ENCODE measurements at places on chromosomes 3 and 15.

DNA sequence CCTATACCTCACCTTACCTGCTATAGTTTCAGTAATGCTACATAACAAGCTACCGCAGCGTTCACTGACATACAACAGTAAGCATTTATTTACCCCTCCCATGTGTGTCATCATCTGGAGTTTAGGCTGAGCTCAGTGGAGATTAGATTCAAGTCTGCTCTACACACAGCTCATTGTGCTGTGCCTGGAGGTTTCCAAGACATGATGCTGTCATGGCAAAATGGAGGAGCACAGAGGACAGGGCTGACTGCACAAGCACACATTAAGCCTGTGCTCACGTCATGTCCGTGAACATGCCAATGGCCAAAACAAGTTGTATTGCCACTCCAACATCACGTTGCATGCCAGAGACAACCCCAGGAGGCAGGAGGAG lies 333.8 kb upstream of the TRIM42 start:
- DNase-seq, result no peak

DNA sequence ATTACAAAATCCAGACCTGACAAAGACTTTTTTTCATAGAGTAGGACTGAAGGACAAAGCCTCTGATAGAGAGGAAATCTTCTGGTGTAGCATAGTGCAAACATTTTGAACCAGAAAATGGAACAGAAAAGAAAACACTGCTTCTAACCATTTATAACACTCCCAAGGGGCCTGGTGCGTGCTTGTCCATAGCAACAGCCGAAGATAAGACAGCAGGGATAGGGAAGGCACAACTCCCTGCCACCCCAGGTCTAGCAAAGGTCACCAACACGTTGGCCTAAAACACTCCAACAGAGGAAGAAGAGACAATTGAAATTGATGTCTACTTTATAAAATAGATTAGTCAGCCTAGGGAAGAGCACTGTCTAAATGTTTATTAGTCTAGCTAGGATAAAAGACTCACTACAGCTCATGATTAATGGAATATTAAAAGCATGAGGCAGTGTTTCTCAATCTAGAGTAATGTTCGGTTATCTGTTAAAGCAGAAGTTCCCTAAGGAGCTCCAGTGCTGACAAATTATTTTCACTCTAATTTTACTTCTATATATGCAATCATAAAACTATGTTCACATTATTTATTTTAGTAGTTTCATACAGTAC lies 145.2 kb downstream of the P3H2 start:
- DNase-seq, result no peak

GRCh38 chr3:110198717-110199587 lies 861.6 kb upstream of the DPPA4 start:
- DNase-seq, result no peak

DNA sequence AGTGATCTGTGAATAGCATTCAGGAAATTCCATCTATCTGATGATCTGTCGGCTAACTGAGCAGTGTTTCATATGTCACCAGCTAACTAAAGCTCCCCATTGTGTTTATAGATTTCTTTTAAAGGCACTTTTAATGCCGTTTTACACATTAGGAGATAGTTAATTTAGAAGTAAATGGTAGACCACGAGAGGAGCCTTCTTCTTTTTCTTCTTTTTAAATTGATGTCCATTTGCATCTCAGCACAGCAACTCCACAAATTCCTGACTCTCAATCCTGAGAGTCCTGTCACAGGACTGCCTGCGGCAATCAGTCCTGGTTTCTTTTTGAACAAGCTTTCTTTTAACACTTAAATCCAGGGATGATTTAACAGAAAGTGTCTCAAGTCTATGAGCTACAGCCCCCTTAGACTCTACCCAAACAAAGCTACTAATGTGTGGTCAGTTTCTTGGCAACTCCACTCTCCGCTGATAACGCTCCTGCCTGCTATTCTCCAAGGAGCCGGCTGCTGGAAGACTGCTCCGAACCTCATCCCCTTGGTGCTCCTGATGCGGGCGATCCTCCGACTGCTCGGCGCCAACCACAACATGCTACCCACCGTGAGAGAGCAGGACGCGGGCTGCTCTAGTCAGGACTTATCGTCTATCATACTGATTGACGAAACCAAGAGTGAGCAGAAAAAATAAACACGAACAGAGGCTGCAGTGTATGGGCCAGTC lies 421.4 kb downstream of the MECOM start:
- DNase-seq, result no peak

GRCh38 chr3:143242691-143243090 lies 123.1 kb downstream of the CHST2 start:
- DNase-seq, result no peak

- no peak for DNase-seq
Observed at GRCh38 chr15:81276967-81277366, 47.0 kb downstream of the STARD5 start.

- DNase-seq, result no peak
Observed at GRCh38 chr15:69921626-69922619, 175.8 kb downstream of the TLE3 start.

DNA sequence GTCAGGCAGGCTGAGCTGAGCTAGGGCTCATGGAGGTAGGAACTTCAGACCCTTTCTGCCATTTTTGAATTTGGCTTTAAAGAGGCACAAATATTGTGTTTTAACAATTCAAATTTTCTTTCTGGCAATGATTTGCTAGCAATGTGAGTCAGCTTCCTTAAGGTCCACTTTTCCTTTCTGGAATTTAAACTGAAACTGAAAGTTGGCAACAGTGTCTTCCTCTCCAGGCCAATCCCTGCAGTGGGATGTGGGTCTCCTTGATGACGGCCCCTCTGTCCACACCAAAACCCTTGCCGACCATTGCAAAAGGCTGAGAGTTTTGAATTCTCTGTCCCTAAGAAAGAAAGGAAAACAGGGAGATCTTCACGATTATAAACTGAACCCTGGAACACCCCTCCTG lies 27.1 kb downstream of the RPSA start:
- DNase-seq, result no peak

- peak; percentile 20 for DNase-seq
Observed at GRCh38 chr3:133488785-133489367, 84.6 kb upstream of the CDV3 start.

- no peak for DNase-seq
Observed at GRCh38 chr3:123780656-123781055, 103.5 kb downstream of the MYLK start.

DNA sequence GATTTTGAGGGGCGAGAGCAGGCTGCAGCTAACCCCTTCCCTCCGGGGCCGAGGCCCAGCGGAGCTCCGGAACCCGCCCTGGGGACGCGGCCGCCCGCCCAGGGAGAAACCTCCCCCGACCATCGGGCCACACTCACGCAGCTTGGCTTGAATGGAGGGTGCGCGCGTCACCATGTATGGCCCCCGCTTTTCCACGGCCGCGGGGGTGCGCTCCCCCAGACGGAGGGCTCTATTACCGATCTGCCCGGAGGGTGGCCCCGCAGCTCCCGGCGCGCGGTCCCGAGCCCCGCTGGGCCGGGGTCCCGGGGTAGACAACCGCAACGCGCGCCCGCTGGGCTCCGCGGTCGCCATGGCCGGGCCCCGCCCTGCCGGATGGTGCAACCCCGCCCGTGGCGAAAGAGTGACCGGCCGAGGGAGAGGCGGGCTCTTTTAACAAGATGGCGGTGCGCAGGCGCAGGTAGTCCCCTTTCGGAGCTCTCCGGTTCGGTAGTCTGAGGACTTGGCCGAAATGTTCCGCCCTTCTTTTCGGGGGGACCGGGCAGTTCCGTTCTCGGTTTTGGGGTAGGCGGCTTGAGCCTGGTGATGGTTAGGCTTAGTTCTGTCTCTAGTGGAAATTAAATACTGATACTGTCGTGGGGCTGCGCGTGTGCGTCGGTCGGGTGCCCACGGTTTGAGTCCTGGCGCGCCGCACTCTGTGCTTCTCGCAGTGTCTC lies at the start of gene FAM219B:
FAM219B (minus strand) TSS at position 402 of the 713 bp plus-strand sequence; CDS start at position 351, 51 bp downstream.
- DNase-seq, result peak; percentile 65

DNA sequence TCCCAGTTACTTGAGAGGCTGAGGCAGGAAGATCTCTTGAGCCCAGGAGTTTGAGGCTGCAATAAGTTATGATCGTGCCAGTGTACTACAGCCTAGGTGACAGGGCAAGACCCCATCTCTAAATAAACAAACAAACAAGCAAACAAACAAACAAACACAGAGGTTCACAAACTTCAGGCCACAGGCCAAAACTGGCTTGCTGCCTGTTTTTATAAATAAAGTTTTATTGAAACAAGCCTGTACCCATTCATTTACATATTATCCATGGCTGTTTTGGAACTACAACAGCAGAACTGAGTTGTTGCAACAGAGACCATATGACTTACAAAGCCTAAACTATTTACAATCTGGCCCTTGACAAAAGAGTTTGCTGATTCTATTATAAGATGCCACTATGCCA lies 6.5 kb downstream of the DYNC1LI1 start:
- no peak for DNase-seq

- no peak for DNase-seq
Observed at GRCh38 chr3:100761211-100761942, 52.1 kb downstream of the TFG start.

- no peak for DNase-seq
Observed at GRCh38 chr15:69624155-69624520, 171.5 kb downstream of the RPLP1 start.

DNA sequence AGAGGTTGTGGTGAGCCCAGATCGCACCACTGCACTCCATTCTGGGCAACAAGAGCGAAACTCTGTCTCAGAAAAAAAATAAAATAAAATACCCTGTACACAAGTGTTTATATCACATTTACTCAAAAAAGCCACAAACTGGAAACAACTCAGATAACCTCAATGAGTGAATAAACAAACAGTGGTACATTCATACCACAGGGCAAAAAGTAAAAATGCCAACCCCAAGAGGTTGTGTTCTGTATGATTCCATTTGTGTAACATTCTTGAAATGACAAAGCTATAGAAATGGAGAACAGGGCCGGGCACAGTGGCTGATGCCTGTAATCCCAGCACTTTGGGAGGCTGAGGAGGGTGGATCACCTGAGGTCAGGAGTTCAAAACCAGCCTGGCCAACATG lies 12.9 kb downstream of the EDC3 start:
- no peak for DNase-seq

DNA sequence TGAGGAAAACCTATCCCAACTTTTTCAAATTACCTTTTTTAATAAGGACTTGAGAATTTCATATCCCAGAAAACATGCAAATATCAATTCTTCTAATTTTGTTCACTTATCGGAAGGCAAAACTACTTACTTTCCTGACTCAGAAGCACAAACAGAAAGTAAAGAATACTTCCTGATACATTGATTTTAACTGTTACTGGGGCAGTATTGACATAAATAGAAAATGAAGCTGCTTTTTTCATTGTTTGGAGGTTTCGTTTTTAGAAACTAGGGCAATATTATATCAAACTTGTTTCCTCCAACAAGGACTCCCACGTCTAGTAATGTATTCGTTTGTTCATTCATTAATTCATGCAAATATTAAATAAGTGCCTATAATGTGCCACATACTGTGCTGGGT lies 19.1 kb downstream of the PAQR9 start:
- no peak for DNase-seq

GRCh38 chr3:140250010-140250855 lies 315.2 kb downstream of the CLSTN2 start:
- no peak for DNase-seq

DNA sequence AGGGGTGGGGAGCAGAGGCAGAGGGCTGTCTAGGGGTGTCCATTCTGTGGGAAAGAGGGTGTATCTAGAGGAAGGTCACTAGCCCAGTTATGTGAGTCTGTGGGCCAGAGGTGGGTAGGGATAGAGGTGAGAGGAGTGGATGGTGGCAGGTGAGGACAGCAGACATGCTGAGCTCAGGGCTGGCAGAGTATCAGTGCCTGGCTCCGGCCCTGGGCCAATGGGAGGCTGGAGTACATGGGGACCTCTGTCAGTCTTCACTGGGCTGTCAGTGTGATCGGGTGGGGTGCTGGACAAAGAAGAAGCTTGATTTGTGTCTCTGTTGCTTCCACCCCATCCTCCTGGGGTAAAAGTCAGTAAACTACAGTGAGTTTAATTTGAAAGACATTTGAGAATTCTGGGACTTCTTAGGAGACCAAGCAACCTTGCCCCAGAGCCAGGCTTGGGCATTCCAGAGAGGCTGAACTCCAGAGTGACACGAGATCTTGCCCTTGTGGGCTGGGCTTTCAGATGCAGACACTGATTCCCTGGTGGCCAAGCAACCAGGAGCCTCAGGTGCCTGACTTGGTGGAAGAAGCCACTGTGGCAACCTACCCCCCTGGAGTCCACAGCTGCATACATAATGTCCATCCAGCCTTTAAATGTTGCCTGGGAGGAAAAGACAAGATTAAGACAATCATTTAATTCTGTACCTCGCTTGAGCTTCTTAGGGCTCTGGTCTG lies 60.7 kb downstream of the EXOG start:
- no peak for DNase-seq

DNA sequence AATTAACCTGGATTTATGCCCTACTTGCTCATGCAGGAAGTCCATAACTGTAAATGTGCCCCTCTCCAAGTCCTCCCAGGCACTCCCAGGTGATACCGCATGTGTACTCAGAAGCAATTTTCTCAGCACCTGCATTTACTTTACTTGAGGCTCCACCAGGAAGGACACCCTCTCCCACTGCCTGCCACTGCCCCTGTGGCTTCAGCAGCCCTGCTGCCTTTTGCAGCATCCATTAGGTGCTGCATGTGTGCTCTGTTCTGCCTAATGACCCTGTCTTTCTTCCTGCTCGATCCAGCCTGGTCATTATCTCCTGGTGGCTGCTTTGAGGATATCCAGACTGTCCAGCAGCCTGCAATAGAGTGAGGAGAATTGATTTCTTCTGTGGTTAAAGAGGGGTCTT lies 107.6 kb upstream of the SEMA6D start:
- no peak for DNase-seq

DNA sequence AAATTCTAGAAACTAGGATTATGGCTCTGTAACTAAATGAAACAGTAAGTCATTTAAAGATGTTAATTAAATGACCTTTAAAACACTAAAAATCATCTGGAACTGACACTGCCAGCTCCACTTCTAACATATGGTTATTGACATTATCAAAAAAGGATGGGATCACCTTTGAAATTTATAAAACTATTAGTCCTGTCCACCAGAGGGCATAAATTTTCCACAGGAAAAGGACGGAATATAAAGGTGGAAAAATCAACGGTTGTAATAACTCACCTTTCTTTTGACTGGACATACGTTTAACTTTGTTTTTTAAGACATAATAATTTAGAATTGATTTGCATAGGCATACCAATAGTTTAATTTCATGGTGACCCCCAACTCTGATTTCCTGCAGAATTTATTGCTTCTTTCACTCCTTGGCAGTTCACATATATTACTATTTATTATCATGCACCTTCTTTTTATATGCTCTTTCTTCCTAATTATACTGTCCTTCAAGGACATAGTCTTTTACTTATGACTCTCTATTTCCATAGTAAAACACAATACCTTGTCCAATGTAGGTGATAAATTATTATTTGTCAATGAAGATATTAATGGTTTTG lies 345.7 kb downstream of the CADM2 start:
- no peak for DNase-seq
